ENCODE measurements at places on chromosomes 5 and 9.

DNA sequence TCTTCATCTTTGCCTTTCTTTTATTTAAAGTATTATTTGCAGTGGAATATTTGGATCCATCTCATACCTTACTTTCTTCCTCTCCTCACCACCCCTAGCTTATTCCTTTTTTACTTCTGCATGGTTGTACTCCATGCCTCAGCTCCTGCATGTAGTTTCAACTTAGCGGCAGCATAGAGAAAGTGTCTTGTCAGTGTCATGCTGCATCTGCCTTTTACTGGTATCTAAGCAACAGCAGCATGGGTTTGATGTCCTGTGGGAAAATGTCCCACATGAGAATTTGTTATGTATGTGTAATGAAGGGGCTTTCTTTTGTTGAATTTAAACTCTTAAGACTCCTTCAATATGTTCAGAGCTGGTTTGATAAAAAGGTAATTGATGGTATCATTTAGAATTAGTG, 20.6 kb downstream of the TCERG1 start:
- no peak for DNase-seq

- DNase-seq = peak; percentile 6
Measured at GRCh38 chr9:116149844-116150243, 3.7 kb upstream of the PAPPA start.

DNA sequence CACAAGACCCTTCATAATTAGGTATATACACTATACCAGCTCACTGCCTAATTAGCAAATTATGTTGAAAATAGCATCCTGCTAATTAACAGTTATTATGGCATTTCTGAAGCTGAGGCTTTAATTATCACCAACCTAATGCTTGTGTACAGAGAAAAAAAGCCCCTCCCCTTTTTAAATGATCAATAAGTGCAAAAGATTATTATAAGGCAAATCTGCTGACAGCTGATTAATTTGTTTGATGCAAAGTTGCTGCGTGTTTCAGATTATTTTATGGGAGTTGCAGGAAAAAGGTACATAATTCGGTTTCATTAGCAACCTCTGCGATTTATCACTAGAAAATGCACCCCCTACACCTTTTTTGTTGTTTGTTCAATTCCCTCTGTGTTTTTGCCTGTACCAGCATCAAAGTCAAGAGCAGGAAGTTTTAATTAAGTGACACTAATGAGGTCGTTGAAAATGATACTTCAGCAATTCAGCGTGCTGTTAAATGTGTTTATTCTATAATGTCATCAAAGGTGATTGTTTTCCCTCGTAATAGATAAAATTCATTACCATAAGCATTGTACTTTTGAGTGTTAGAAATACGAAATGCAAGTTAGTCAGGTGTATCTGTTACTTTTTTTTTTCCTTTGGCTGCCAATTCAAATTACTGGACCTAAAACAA, 170.0 kb downstream of the EBF1 start:
- DNase-seq = no peak

DNA sequence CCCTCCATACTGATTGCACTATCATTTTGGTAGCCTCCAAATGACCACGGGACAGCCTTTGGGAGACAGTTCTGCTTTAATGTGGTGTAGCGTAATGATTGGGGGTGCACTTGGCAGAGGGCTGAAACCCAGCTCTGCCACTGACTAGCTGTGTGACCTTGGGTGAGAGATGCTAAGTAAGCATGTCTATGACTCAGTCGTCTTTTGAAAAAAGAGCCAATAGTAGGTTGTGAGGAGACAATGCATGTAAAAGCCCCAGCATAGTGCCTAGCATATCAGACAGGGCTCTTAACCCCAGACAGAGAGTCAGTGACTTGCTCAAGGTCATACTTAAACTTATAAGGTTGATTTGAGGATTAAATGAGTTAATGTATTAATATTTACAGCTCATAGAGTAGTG, 18.0 kb upstream of the CXCL14 start:
- DNase-seq = no peak

DNA sequence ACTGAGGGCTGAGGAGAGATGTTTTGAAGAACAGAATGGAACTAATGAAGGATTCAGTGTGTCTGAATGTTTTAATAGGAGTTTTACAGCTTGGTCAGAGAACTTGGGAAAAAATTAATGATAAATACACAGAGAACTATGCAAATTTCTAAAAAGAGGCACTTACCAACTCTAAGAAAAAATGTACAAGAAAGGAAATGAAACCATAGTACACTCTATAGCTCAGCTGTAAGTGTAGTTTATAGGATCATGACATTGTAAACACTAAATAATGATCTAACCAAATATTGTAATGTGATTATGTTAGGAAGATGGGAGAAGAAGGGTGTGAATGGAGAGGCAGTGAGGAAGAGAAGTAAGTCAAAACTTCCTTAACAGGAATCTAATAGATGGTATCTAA, 205.2 kb downstream of the SEC61B start:
- DNase-seq = no peak

DNA sequence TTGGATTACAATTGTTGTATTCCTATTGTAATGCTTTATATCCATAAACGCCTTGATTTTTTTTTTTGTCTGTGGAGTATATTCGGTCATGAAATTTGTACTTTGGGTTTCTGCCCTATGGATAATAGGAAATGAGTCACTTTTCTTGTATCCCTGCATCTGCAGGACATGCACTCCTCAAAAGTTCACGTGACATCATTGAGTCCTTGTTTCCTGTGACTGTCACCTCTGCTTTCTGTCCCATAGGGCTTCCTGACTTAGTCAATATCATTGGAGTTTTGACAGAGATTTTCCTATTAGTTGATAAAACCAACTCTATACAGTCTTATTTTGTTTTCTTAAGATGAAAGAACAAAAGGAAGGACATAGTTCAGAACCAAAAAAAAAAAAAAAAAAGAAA, 356.3 kb downstream of the MAT2B start:
- no peak for DNase-seq

- no peak for DNase-seq
Measured at GRCh38 chr5:170316937-170317336, 19.4 kb upstream of the LCP2 start.

- DNase-seq = peak; percentile 47
Measured at GRCh38 chr5:139574641-139575312, 13.6 kb downstream of the UBE2D2 start.

DNA sequence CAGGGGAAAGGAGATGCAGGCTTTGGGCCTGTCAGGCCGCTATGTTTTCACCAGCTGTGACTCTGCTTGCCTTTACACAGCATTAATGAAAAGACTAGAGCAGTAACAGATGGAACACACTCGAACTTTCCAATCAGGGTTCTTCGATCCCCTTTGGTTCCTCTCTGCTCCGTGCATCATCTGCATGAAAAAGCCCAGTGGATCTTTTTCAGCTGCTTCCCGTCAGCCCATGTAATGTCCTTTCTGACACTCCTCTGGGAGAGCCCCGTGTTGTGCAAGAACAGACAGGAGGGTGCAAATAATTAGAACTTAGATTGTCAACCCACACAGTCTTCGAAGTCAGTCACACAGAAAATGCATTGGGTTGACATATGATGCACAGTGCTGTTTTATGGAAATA, 448.9 kb upstream of the ZNF462 start:
- DNase-seq = no peak

- no peak for DNase-seq
Measured at GRCh38 chr5:147450606-147451005, 59.3 kb downstream of the DPYSL3 start.

- DNase-seq = no peak
Measured at GRCh38 chr9:121354141-121354540, 15.9 kb downstream of the STOM start.

GRCh38 chr9:2506321-2506720, 115.3 kb upstream of the VLDLR start:
- DNase-seq = no peak

- no peak for DNase-seq
Measured at GRCh38 chr9:127555840-127556820, 55.9 kb upstream of the STXBP1 start.

DNA sequence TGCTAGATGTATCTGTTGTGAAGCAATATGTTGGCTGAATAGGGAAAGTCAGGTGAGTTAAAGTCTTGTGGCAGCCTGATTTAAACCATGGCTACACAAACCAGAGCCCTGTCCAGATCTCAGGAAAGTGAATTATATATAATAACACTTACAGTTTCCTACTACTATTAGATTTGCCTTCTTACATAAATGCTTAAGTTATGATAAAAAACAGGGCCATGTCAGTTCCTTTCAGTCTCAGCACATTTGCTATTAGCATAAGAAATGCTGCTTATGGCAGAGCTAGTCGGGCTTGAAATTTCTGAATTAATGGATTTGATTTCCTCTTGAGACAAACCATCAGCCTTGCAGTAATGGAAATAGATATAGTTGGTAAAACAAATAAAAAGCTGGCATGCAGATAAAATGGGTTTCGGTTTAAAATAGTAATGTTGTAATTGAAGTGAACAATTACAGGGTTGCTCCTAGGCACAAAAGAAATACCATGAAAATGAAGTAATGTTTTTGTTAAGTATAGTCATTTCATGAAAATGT, 664.2 kb upstream of the ZNF608 start:
- no peak for DNase-seq

DNA sequence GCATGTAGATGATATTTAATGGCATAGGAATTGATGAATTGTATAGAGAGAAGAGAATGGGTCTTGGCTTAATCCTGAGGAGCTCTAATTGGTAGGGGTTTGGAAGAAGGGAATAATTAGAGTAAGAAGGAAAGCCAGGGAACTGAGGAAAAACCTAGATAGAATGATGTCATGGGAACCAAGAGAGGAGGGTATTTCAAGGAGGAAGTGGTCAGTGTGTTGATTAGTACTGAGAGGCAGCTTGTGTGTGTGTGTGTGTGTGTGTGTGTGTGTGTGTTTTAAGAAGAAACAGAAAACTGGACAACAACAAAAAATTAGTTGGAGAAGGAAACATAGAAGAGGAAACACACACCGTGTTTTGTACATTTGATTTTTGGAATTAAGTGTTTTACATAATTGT, 42.8 kb downstream of the MAST4 start:
- no peak for DNase-seq

GRCh38 chr5:61701877-61702602, 370.0 kb downstream of the ZSWIM6 start:
- DNase-seq = no peak

- DNase-seq = no peak
Measured at GRCh38 chr5:165272436-165272835, 1767.0 kb downstream of the MAT2B start.

GRCh38 chr5:135328128-135328687, 70.8 kb downstream of the MACROH2A1 start:
- no peak for DNase-seq

DNA sequence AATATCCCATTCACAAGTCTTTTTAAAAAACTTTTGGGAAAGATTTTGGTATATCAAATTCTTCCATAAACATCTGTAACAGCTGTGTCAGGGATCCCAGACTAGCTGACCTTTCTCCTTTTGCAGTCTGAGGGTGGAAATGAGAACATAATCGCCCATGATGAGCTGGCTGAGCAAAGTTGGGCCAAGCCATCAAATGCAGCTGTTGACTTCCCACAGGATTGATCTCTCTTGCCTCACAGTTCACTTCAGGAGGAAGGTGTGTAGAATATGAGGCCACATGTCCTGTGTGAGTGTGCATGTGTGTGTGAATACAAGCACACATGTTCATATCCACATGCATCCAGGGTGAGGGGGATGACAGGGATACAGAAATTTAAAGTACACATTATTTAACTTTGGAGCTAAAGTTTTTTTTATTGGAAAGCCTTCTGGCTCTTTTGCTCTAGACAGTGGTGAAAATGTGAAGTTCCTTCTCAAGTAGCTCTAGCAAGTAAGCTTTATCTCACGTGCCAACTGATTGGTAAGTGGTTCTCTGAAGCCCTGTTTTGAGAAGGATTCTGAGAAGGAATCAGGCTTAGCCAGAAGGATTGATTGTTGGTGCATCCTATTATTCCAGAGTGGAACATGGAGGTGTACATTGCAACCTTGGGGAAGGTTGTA, 468.8 kb upstream of the DMAC1 start:
- no peak for DNase-seq

DNA sequence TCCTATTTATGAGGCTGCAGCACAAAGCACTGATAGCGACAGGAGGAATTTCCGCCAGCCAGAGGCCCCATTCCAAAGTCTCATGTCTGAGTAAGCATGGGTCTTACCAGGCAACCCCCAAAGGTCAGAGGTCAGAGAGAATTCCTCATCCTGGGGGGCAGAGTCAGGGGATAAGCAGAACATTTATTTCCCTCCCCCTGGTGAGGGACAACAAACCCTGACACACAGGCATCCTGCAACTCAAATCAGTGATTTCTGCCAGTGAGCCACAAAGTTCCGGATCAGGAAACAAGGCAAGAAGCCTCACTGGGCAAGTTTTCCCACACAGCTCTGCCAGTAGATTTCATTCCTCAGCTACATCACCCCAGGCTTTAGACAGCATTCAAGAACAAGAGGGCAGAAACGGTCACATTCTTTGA, 37.0 kb downstream of the ADAMTS12 start:
- no peak for DNase-seq

GRCh38 chr5:173435447-173435846, 107.2 kb upstream of the STC2 start:
- DNase-seq = no peak

GRCh38 chr9:78542491-78543181, 245.7 kb downstream of the PSAT1 start:
- no peak for DNase-seq

GRCh38 chr9:132935026-132935425, 9.4 kb downstream of the TSC1 start:
- no peak for DNase-seq

DNA sequence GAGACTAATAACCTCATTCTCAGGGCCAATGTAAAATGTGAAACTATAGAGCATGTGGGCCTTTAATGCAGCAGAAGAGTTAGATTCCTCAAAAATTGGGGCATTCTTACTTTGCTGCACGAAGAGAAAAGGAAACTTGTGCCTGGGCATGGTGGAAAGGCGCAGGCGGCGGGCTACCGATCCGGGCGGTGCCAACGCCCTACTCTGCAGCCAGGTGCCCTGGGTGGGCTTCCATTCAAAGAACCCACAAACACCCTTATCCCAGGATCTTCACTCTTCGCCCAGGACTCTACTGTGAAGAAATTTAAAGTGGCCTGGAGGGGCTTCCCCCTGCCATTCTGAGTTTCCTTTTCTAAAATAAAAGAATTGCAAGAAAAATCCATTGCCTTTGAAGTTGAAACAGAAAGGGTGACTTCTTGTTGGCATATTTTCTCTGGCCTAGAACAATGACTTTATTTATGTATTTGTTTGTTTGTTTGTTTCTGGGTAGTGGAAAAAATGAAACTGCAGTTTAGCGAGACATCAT, 124.9 kb downstream of the TMEM161B start:
- DNase-seq = no peak

GRCh38 chr5:55645304-55645703, 66.8 kb downstream of the SLC38A9 start:
- no peak for DNase-seq

DNA sequence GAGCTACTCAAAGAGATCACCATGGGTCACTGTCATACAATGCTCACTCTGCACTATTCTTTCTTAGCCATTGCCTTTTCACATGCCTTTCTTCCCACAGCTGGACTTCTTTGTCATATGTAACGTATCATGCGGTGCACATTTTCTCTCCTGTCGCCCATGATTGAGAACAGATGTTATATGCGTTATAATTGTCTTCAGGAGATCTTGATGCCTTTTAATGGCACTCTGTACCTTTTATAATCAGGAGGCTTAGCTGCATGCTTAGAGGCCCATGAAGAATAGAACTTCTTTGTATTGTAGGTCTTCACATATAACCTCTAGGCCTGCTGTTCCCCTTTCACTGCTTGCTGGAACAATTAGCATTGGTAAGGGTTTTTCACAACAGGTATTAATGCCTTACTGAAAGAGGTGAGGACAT, 436.1 kb downstream of the CDH10 start:
- no peak for DNase-seq

- DNase-seq = no peak
Measured at GRCh38 chr5:81233080-81233634, at the start of gene CKMT2. Gene CKMT2 (plus strand): TSS chr5:81233322. CDS start chr5:81251133, 17,811 bp downstream.

GRCh38 chr5:88951457-88951856, 68.5 kb upstream of the MEF2C start:
- DNase-seq = no peak
